ENCODE measurements at places on chromosomes 13 and 19.

DNA sequence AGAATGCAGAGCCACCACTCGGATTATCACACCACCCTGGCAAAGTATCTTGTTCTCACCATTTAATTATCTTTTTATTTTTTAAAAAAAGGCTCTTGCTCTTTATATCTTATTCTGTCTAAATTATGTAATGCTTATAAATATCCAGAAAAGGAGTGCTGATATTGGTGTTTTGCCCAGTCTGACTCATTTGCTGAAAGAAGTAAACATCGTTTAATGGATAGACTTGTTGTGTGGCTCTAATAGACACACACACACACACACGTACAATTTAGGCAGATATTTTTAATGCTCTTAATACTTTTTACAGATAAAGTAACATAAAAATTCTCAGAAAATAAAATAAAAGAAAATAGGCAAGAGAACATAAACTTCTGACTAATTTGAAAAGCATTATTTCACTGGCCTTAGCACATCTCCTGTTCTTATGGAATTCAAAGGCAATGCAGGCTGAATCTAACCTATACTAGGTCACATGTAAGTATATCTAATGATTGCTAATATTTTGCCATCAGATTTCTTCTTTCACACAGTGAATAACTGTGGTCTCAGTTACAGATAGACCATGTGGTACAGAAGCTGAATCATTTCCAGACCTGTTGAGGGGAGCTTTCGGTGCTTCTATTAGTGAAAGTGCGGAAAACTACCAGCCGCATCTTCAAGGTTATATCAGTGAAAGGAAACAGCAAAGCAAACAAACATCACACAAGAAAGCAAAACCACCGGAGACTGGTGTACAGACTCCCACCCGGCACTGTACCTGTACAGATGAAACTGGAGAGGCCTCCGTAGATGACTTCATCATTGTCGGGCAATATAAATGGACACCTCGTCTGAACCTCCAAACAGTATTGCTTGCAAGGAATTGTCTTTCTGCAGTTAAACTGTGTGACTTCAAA, 642.1 kb upstream of the ARGLU1 start:
- no peak for DNase-seq

DNA sequence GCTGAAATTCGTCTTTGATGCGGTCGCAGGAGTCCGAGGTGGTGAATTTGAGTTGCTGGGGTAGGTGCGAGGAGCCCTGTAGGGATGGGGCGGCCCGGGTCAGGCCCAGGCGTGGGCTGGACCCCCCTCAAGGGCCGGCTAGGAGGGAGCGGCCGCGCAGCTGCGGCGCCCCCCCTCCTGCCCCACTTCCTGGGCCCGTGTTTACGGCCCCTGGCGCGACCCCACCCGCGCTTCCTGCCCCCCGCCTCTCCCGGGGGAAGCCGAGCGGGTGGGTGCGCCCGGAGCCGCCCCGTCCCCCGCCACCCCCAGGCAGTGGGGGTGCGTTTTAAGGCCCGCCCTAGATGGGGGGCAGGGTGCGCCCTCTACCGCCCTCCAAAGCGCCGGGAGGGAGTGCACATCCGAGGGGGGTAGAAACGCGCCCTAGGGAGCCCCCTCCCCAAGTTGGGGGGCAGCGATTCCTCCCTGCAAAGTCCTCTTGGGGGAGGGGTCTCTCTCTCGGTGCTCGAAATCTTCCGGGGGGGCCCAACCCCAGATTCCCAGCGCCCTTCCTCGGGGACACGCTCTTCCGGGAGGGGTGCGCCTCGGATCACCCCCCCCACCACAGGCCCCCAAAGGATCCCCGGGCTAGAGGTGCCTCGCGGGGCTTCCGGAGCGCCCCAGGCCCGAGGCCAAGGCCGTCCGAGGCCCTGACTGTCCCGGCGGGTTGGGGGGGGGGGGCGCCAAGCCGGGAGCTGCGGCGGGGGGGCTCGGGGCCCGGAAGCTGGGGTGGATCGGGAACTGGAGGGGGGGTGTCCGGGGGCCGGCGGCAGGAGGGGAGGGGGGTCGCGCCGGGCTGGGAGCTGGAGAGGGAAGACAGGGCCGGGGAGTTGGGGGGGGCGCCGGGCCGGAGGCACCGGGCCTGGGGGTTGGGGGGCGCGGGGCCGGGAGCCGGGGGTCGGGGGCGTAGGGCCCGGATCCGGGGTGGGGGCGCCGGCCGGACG, 823 bp downstream of the TLE5 start:
- DNase-seq: peak; percentile 82

GRCh38 chr13:85853901-85854663, 54.9 kb upstream of the SLITRK6 start:
- DNase-seq: no peak

- DNase-seq: no peak
Observed at GRCh38 chr13:38255600-38255999, 94.1 kb upstream of the UFM1 start.

- DNase-seq: no peak
Observed at GRCh38 chr13:98312606-98313005, 135.5 kb upstream of the RNF113B start.

DNA sequence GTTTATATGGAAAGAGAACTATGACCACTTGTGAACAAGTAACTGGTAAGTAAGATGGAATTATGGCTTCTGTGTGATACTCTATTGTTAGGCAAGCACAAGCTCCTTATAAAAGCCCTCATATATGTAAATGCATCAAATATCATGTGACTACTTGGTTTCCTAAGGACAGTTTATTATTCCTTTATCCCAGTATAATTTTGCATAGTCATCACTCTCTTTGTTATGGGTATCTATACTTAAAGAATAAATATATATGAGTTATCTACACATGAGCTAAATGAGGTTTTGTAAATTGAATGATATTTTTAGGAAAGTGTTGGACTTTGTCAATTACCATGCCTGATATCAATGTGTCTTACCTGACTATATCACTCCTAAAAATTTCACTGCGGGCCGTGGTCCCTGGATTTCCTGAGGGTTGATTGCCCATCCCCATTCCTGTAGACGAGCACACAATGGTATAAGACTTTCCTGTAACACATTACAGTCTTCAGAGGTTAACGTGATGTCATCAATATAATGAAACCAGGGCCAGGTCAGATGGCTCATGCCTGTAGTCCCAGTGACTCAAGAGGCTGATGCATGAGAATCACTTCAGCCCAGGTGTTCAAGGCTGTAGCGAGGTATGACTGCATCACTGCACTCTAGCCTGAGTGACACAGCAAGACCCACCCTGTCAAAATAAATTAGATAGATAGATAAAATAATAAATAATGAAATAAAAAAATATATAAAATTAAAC, 20.7 kb downstream of the ZNF844 start:
- no peak for DNase-seq

DNA sequence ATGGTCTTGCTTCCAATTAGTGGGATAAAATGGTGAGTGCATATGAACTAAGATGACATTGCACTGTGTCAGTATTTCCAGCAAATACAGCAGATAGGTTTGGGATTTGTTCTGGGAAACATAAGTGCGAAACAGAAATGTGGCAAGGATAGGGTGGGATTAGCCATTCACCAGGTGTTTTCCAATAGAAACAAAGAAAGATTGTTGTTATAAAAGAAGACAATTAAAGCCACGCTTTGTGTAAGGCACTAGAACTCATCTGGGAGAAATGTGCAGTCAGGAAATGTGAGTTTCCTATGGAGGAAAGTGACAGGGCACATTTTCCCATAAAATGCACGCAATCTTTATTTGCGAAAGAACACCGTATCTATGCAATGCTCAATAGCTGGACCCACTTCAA, 1547.8 kb downstream of the EFNB2 start:
- DNase-seq: no peak

- DNase-seq: no peak
Observed at GRCh38 chr13:26749285-26749684, 11.3 kb downstream of the GPR12 start.

DNA sequence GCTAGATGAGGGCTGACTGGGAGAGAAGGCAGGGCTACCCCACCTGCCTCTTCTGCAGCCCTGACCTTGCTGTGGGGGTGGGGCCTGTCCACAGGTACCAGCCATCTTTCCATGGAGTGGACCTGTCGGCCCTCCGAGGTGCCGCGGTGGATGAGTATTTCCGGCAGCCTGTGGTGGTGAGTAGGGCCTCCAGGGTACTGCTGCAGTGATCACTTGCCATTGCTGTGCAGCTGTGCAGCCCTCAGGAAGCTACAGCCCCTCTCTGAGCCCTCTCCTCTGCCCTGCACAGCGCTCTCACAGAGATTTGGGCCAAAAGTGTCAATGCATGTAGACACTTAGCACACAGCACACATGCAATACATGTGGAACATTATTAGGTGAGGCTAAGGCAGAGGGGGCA, 11.8 kb downstream of the YIPF2 start:
- no peak for DNase-seq

DNA sequence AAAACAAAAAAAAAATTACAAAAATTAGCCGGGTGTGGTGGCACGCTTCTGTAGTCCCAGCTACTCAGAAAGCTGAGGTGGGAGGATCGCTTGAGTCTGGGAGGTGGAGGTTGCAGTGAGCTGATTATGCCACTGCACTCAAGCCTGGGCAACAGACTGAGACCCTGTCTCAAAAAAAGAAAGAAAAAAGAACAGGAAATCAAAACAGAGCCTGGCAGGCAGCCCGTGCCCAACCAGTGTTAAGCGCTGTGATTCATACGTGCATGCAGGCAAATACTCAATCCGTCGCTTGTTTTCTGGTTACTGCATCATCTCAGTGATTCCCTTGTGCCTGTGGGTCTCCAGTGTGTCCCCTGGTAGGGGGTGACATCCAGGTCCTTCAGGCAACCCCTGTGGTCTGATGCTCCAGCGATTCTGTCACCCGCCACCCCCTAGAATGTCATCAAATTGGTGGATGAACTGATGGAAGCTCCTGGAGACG, 18.1 kb downstream of the DDX39A start:
- no peak for DNase-seq

GRCh38 chr13:109779074-109779473, 7.3 kb downstream of the IRS2 start:
- DNase-seq: no peak

DNA sequence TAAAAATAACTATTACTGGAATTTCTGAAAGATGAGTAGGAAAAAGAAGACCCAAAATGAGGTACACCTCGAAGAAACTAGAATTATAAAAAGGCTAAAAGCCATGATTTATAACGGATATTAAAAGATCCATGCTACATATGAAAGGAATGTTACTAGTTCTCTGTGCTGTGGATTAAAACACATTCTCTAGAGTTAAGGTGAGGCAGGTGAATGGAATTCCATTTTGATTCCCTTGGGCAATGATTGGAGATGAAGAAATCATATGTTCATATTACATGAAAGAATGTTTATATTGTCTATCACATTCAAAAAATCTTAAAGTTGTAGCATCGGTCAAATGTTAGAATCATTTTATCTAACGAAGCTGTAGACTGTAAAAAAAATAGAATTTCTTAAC, 783.7 kb downstream of the PCDH9 start:
- DNase-seq: no peak

GRCh38 chr19:524062-524674, 7.4 kb upstream of the CDC34 start:
- DNase-seq: no peak

DNA sequence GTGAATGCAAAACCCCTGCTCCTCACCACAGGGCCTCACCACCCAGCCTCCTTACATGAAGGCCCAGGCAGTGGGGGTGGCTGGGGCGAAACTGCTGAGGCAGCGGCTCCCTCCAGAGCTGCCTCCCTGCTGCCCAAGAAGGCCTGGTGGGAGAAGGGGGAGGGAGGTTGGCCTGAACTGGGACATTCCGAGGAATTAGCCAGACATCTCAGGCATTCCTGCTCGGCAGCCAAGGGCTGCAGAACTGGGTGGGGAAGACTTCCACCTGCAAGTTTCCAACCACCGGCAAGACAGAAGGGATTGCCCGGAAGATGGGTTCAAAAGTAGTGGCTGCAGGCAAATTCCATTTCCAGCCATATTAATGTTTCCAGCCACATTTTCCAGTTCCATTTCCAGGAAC, 2.3 kb upstream of the PSPN start:
- no peak for DNase-seq

DNA sequence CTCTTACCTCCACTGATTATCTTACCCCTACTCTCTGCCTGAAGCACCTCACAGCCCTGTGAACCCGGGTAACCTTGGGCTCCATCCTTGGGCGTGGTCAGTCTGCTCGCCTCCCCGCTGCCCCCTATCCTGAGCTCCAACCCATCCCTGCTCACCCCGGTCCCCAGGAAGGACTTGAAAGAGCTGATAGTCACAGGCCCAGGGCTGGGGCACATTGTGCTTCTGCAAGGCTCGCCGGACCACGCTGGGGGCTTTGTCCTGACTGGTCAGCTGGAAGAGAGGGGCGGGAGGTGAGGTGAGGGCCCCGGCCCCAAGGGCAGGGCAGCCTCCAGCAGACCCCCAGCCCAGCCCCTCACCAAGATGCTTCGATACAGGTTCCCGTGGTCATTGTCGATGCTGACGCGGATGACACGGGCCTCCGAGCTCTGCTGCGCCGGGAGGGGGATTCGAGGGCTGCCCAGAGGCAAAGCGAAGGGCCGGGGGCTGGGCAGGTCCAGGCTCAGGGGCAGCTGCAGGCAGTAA, 13.0 kb upstream of the EPOR start:
- no peak for DNase-seq

GRCh38 chr13:88887045-88887662, 1216.0 kb downstream of the SLITRK5 start:
- DNase-seq: no peak

DNA sequence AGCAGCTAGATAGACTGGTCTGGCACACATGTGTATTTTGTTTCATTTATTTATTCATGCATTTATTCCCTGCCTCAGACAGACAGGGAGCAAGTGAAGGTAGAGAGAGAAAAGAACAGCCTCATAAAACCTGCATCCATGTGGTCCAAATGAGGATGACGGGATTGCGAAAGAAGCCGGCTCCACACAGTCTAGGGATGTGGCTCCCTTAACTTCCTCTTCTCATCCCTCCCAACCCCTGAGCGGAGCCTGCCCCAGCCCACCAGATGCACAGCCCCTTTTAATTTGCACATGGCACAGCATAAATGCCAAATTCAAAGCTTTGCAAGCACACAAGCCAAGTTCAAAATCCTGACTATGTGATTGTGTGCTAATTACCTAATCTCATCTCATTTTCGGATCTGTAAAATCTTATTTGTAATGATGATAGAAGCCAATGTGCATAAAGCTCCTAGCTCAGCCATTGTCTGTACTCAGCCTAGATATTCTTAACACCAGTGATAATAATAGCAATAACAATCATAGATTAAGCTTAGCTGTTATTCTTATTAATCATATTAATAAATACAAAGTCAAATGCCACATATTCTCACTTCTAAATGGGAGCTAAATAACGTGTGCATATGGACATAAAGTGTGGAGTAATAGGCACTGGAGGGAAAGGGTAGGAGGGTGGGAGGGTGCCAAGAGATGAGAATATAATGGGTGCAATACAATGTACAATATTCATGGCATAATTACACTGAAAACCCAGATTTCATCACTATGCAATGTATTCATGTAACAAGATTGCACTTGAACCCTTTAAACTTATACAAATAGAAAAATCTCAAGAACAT, 156.3 kb downstream of the DCT start:
- DNase-seq: no peak

GRCh38 chr13:78040205-78040830, 121.7 kb upstream of the EDNRB start:
- no peak for DNase-seq
